ENCODE measurements at places on chromosomes 7 and 10.

DNA sequence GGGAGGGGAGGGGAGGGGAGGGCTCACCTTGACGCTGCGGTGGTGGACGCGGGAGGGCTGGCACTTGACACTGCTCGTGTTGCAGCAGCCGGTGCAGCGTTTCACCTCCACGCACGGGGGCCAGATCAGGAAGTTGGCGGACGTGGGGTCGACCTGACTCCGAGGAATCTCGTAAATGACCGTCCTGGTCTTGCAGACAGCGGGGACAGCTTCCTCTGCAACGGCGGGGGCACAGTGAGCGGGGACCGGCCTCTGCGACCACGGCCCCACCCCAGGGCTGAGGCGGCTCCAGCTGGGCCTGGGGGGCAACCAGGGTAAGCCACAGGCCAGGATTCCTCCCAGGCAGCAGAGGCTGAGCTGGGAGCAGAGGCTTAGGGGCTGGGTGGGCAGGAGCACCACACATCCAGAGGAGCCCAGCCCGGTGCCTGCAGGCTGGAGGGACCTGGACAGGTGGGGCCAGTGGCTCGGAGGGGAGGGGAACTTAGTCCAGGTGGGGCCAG lies 8.8 kb downstream of the PDGFA start:
- DNase-seq: no peak

GRCh38 chr10:92849234-92849525 lies 860 bp downstream of the EXOC6 start:
- DNase-seq: no peak

DNA sequence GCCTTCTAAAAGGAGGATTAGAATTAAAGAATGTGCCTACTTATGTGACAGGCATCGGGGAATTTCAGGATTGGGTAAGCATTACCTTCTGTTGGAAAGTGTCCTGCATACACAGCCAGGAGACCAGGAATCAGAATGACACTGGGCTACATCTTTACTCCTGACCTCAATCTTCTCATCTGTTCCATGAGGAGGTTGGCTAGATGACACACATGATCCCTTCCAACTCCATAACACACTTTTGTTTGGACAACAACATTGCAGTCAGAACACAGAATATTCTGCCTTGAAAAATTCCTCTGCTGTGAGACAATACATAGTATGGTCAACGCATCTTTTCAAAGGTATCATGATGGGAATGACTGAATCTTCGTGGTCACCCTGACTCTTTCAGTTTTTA lies 1281.2 kb upstream of the SORCS1 start:
- DNase-seq: no peak

DNA sequence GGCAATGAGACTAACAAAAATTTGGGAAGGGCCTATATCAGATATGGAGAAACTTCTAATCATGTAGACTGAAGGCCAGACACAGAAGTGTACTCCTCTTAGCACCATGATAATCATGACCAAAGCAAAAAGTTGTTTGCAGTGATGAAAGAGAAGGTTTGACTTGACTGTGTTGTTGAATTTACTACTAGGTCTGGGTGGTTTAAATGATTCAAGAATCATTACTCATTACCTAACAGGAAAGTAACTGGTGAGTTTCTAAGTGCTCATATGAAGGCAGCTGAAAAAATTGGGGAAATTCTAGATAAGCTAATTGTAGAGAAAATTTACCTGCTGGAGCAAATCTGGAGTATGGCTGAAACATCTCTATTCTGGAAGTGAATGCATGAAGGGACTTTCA lies 451.5 kb upstream of the SORCS1 start:
- no peak for DNase-seq

- DNase-seq: peak; percentile 58
These were observed 236.3 kb upstream of the ANKRD30A start for GRCh38 chr10:36888925-36889573.

- no peak for DNase-seq
These were observed 83.2 kb downstream of the ARMH3 start for GRCh38 chr10:101972761-101973160.

- DNase-seq: no peak
These were observed 41.7 kb upstream of the UBE3C start for GRCh38 chr7:157097056-157097329.

- no peak for DNase-seq
These were observed 701.4 kb downstream of the SUGCT start for GRCh38 chr7:40836218-40836617.

GRCh38 chr10:2760736-2761135 lies 306.6 kb upstream of the PFKP start:
- no peak for DNase-seq

GRCh38 chr10:58178811-58179210 lies 88.9 kb downstream of the IPMK start:
- no peak for DNase-seq

DNA sequence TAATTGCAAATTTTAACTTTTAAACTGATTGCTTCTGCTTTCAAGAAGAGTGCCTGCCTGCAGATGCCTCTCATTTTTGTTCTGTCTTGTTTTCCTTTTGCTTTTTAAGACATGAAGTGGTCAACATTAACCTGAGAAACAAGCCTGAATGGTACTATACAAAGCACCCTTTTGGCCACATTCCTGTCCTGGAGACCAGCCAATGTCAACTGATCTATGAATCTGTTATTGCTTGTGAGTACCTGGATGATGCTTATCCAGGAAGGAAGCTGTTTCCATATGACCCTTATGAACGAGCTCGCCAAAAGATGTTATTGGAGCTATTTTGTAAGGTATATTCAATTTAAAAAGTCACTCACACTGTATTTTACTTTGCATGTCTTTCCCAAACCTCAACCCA lies 8.8 kb downstream of the GSTO2 start:
- DNase-seq: no peak

All from activated naive CD8-positive, alpha-beta T cell treated with anti-CD3 and anti-CD28 coated beads, Interleukin-2, amount 50 U/mL, for 24 hours (primary cell).